ENCODE measurements at places on chromosomes 16 and 17.
A peak's percentile ranks its signal among the peaks of the same experiment; 100 is the strongest.

DNA sequence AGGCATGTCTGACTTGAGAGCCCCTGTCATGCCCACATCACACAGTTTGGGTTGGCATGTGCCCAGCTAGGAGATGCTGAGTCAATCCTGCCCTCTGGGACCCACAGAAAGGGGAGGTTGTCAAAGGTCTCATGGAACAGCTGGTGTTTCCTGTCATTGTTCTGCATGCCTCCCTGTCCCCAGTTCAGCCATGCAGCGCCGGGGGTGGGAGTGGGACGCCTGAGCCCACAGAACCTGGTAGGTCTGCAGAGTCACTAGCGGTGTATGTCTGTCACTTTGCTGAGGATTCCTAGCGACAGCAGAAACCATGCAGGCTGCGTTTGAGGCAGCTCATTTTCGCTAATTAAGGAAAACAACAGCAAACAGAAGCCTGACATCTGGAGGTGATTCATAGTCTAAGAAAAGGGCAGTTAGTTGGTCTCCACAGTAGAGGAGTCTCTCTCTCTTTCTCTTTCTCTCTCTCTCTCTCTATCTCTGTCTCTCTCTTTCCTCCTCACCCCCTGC is 19.6 kb upstream of the CCL1 start:
- H3K4me1 ChIP-seq: no peaks in the 10 kb centered on the region
- no peaks in the 10 kb centered on the region for H3K27me3 ChIP-seq
- no peak overlapping the region for H3K4me3 ChIP-seq

DNA sequence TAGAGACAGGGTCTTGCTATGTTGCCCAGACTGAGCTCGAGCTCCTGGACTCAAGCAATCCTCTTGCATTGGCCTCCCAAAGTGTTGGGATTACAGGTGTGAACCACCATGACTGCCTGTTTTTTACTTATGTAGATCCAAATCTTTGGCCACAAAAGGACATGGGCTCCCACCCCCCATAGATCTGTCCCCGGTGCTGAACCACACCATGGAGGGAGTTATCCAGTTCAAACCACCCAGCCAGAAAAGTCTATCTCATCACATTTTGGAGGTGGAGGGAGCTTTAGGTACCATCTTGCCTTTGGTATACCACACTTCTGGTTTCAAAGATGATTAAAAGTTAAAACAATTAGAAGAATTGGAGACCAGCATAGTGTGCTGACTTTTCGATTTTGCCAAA is 26.2 kb downstream of the SHISA9 start:
- no peaks in the 10 kb centered on the region for H3K4me1 ChIP-seq
- H3K27ac ChIP-seq: no peak overlapping the region
- no peaks in the 10 kb centered on the region for H3K27me3 ChIP-seq

- H3K4me3 ChIP-seq: no peak overlapping the region
- peaks cover 15% of the 10 kb centered on the region for H3K27me3 ChIP-seq
- H3K36me3 ChIP-seq: no peaks in the 10 kb centered on the region
- no peaks in the 10 kb centered on the region for H3K4me1 ChIP-seq
- no peak for DNase-seq
Observed at GRCh38 chr17:77677630-77678029, 280.9 kb upstream of the TNRC6C start.

DNA sequence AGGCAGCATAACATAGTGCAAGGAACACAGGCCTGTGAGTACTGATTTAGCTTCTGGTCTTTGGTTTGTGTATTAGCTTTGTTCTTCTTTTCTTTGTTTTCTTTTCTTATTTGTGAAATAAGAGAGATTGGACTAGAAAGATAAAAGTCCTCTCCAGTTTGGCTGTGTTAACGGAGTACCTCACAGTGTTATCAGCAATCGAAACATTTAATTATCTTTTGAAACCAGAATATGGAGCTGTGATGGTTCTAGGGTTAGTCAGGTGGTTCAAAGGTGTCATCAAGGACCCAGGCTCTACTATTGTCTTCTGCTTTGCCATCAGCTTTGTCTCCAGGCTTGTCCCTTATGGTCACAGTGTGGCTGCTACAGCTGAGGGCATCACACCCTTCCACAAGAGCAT is 25.6 kb downstream of the ADORA2B start:
- no peaks in the 10 kb centered on the region for H3K27me3 ChIP-seq
- no peak overlapping the region for H3K27ac ChIP-seq
- H3K4me3 ChIP-seq: no peak overlapping the region
- no peak for DNase-seq
- H3K36me3 ChIP-seq: no peaks in the 10 kb centered on the region

DNA sequence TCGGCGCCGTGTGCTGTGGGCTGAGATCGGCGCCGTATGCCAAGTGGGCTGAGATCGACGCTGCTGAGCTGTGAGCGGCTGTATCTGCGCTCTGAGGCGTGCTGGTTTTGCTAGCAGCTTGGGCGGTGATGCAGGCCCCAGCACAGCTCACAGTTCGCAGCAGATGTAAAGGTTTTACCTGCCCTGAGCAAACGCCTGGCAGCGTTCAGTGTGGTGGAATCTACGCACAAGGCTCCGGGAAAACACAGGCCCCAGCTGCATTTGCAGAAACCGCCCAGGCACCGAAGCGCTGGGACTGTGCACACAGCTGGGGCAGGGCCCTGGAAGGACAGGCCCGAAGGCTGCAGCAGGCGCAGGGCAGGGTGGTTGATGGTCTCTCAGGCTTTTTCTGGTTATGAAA is 8.0 kb upstream of the ZNF469 start:
- no peak overlapping the region for H3K27ac ChIP-seq
- H3K4me1 ChIP-seq: no peaks in the 10 kb centered on the region
- DNase-seq: no peak
- no peaks in the 10 kb centered on the region for H3K36me3 ChIP-seq
- peaks cover 7% of the 10 kb centered on the region for H3K27me3 ChIP-seq

DNA sequence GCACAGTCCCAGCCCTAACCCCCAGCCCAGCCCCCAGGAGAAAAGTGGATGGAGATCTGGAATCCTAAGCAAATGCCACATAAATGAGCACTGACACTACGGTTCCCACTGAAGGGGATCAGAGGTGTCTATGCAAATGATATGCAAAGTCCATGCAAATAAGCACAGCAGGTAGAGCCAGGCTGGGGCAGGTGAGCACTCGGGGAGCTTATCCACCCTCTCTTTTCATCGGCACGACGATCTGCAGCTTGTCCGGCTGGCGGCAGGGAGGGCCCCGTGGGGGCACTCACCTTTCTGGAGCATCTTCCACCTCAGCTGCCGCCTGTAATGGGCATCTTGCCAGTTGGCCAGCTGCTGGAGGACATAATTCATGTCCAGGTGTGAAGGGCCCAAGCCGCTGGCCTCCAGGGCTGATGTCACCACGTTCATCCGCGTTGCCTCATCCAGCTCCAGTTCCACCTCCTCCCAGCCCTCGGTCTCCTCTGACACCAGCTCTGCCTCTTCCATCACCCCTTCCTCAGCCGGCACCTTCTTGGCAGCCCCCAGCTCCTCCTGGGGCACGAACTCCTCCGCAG is 9.9 kb downstream of the HAP1 start:
- no peaks in the 10 kb centered on the region for H3K36me3 ChIP-seq
- H3K27me3 ChIP-seq: no peaks in the 10 kb centered on the region
- H3K4me3 ChIP-seq: no peak overlapping the region
- no peak for DNase-seq

GRCh38 chr17:65727246-65727645 is 165.8 kb upstream of the AXIN2 start:
- no peak for DNase-seq
- H3K36me3 ChIP-seq: no peaks in the 10 kb centered on the region
- H3K4me1 ChIP-seq: no peaks in the 10 kb centered on the region
- H3K27ac ChIP-seq: no peak overlapping the region

GRCh38 chr16:52861614-52862022 is 191.1 kb downstream of the CHD9NB start:
- H3K36me3 ChIP-seq: no peaks in the 10 kb centered on the region
- no peaks in the 10 kb centered on the region for H3K4me1 ChIP-seq
- H3K4me3 ChIP-seq: no peak overlapping the region
- DNase-seq: peak; percentile 1
- no peaks in the 10 kb centered on the region for H3K27me3 ChIP-seq

DNA sequence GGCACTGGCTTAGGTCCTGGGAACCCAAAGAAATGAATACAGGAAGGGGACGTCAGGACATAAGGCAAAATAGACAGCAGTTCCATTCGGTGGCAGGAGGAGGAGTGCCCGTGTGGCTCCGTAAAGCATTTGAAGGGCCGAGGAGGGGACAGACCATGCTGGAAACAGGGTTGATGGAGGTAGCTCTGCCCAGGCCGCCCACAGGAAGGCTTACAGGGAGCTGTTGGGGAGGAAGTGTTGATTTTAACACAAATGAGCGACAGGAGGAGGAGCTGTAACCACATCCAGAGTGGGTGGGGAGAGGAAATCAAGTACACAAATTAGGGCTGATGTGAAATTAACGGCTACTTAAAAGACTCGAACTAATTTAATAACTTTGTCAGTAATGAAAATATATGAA is 54.6 kb downstream of the RBFOX3 start:
- H3K4me3 ChIP-seq: no peak overlapping the region
- H3K27me3 ChIP-seq: no peaks in the 10 kb centered on the region
- no peak overlapping the region for H3K27ac ChIP-seq

DNA sequence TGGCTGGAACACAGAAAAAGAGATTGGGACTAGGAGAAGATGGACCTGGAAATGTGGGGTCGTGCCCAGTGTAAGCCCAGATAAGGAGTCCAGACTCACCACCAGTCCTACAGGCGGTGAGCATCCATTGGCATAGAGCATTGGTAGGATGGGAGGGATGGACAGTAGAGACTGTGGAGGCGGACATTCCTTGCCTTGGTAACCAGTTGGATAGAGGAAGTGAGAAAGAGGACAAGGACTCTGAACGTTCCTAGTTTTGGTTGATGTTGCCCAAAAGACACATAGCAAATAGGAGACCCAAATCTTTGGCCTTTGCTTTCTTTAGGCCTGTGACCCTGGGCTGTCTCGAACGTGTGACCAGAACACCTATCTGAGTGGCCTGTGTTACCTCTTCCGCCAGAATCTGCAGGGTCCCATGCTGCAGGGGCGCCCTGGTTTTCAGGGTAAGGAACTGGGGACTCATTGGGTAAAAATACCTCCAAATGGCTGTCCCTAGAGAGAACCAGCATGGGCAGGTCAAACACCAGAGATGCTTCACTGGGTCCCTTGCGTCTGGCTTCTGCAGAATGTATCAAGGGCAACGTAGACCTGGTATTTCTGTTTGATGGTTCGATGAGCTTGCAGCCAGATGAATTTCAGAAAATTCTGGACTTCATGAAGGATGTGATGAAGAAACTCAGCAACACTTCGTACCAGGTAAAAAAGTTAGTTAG is 6.4 kb downstream of the ITGAL start:
- H3K4me3 ChIP-seq: no peak overlapping the region
- H3K27me3 ChIP-seq: peaks cover 15% of the 10 kb centered on the region
- no peaks in the 10 kb centered on the region for H3K36me3 ChIP-seq
- H3K27ac ChIP-seq: no peak overlapping the region
- no peaks in the 10 kb centered on the region for H3K4me1 ChIP-seq
- DNase-seq: no peak

- peaks cover 20% of the 10 kb centered on the region for H3K4me1 ChIP-seq
- H3K36me3 ChIP-seq: peaks cover 17% of the 10 kb centered on the region
- no peak for DNase-seq
- H3K27ac ChIP-seq: no peak overlapping the region
- H3K27me3 ChIP-seq: no peaks in the 10 kb centered on the region
- H3K4me3 ChIP-seq: no peak overlapping the region
Observed at GRCh38 chr17:42684929-42685556, 2.7 kb downstream of the CNTNAP1 start.

GRCh38 chr17:72392056-72393010 is 271.5 kb downstream of the SOX9 start:
- H3K27me3 ChIP-seq: no peaks in the 10 kb centered on the region
- no peak overlapping the region for H3K4me3 ChIP-seq
- H3K4me1 ChIP-seq: peaks cover 40% of the 10 kb centered on the region
- H3K27ac ChIP-seq: peak overlapping the region; percentile 89
- no peaks in the 10 kb centered on the region for H3K36me3 ChIP-seq
